ENCODE measurements at places on chromosomes 12 and 14.

DNA sequence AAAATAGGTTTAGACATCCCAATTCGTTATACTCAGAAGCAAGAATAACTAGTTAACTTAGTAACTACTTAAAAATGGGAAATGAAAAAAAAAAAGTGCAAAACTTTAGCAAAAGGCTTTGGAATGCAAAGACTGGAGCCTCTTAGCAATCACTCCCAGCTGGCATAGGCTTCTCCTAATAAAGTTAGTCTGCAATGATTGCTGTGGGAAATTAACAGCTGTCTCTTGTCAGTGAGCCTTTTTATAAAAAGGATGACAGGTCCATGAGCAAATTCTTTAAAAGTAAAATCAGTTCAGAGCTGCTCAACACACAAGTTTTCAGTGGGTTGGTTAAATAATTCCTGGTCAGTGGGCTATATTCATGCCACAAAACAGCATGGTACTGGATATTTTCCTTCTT is 7.4 kb upstream of the SYCP3 start:
- H3K4me1 ChIP-seq: peaks cover 5% of the 10 kb centered on the region
- no peaks in the 10 kb centered on the region for H3K27me3 ChIP-seq
- no peaks in the 10 kb centered on the region for H3K36me3 ChIP-seq
- DNase-seq: peak; percentile 23
- H3K27ac ChIP-seq: no peak overlapping the region

DNA sequence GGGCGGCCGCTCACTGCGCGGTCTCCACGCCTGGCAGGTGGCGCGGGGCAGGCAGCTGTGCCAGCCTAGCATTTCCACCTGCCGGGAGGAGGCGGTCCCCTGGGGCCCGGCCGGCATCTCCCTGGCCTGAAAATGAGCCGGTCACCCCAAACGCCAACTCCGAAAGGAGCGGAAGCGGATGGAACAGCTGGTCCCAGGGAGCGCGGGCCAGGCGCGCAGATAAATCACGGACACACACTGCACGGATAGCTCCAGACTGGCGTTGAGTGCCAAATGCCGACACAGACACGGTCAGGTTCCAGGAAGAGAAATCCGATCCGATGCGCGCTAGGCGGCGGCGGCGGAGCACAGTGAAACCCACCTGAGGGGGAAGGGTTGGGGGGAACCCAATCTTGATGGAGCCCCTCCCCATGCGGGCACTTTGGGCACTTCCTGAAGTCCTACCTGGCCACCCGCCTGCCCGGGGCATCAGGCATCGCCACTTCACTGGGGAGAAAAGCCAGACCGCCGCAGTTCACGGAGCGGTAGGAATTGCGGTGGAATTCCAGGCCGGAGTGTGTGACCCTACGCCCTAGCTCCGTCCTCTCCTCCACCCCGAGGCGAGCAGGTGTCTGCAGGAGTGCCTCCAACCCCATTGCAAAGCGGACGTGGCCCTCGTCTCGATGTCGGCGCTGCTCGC is 624 bp upstream of the PLEKHD1 start:
- no peak overlapping the region for H3K27ac ChIP-seq
- H3K4me1 ChIP-seq: no peaks in the 10 kb centered on the region
- DNase-seq: peak; percentile 66
- peak overlapping the region; percentile 4 for H3K4me3 ChIP-seq
- H3K36me3 ChIP-seq: no peaks in the 10 kb centered on the region

DNA sequence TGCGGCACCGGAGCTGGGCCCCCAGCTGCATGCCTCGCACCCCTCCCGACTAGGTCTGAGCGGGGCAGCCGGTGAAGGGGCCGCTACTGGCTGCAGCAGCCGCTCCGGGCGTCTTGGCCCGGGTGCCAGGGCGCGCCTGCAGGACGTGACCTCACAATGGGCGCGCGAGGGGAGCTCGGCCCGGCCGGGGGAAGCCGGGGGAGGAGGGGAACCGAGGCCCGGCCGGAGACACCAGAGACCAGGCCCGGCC is 353 bp downstream of the BAG5 start:
- peak overlapping the region; percentile 80 for H3K4me3 ChIP-seq
- H3K27ac ChIP-seq: peak overlapping the region; percentile 81
- DNase-seq: no peak

GRCh38 chr14:50978529-50978871 is 34.2 kb upstream of the PYGL start:
- H3K4me1 ChIP-seq: no peaks in the 10 kb centered on the region
- no peaks in the 10 kb centered on the region for H3K27me3 ChIP-seq
- no peak overlapping the region for H3K27ac ChIP-seq
- no peaks in the 10 kb centered on the region for H3K36me3 ChIP-seq
- DNase-seq: no peak
- no peak overlapping the region for H3K4me3 ChIP-seq

GRCh38 chr12:78331181-78331580 is 500.5 kb downstream of the NAV3 start:
- DNase-seq: no peak
- H3K4me1 ChIP-seq: no peaks in the 10 kb centered on the region
- no peak overlapping the region for H3K4me3 ChIP-seq
- H3K27ac ChIP-seq: no peak overlapping the region
- no peaks in the 10 kb centered on the region for H3K36me3 ChIP-seq

DNA sequence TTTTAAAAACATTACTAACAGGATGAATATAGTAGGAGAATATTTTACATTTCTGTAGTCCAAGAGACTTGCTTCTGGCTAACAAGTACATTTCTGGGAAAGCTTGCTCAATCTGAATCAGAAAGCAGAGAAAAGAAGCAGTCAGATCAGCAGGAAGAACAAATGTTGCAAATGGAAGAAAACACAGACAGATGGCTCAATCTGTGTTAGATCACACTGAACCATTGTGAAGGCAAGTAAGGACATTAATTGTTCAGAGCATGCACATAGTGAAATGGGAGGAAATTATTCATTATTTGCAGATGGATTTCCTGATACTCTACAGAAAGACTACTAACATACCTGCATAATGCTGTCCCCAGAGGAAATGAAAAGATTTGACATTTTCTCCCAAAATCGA is 65.2 kb upstream of the CNOT2 start:
- H3K36me3 ChIP-seq: no peaks in the 10 kb centered on the region
- H3K27me3 ChIP-seq: no peaks in the 10 kb centered on the region
- H3K4me1 ChIP-seq: no peaks in the 10 kb centered on the region
- H3K4me3 ChIP-seq: no peak overlapping the region
- DNase-seq: no peak

- no peaks in the 10 kb centered on the region for H3K36me3 ChIP-seq
- no peaks in the 10 kb centered on the region for H3K4me1 ChIP-seq
- no peaks in the 10 kb centered on the region for H3K27me3 ChIP-seq
Observed at GRCh38 chr12:25694072-25694471, 141.0 kb upstream of the LMNTD1 start.

GRCh38 chr14:99271221-99271941 is 616 bp downstream of the BCL11B start:
- H3K27ac ChIP-seq: no peak overlapping the region
- peak overlapping the region; percentile 12 for H3K4me3 ChIP-seq
- no peak for DNase-seq
- H3K27me3 ChIP-seq: peaks cover 34% of the 10 kb centered on the region
- peaks cover 12% of the 10 kb centered on the region for H3K4me1 ChIP-seq

- H3K4me1 ChIP-seq: no peaks in the 10 kb centered on the region
- no peak overlapping the region for H3K4me3 ChIP-seq
- DNase-seq: no peak
- no peaks in the 10 kb centered on the region for H3K36me3 ChIP-seq
Observed at GRCh38 chr12:94027561-94027960, 120.8 kb upstream of the PLXNC1 start.

DNA sequence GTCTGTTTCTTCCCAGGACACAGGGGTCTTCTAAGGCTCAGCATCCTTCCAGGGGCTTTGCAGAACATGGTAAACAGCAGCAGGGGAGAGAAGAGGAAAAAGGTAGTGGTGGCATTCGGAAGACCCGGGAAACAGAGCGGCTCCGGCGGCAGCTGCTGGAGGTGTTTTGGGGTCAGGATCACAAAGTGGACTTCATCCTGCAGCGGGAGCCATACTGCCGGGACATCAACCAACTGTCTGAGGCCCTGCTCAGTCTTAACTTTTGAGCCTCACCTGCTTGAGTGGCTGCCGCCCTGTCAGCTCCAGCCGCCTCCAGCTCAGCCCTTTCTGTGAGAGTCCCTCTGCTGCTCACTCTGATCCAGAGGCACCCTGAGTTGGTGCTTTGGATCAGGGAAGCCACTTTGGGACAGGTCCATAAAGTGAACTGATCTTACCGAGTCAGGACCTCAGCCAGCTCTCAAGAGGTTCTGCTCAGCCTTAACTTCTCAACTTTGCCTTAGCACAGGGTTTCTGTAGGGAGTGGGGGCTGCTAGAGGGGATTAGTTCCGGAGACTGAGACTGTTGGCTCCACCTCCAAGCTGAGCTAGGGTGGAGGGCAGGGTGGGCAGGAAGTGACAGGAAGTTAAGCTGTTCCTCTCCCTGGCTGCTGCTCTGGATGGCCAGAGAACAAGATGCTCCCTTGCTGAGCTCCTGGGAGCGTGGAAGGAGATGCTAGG is 5.4 kb downstream of the SDR39U1 start:
- H3K36me3 ChIP-seq: peaks cover 40% of the 10 kb centered on the region
- H3K27me3 ChIP-seq: no peaks in the 10 kb centered on the region
- peaks cover 6% of the 10 kb centered on the region for H3K4me1 ChIP-seq
- DNase-seq: peak; percentile 58

DNA sequence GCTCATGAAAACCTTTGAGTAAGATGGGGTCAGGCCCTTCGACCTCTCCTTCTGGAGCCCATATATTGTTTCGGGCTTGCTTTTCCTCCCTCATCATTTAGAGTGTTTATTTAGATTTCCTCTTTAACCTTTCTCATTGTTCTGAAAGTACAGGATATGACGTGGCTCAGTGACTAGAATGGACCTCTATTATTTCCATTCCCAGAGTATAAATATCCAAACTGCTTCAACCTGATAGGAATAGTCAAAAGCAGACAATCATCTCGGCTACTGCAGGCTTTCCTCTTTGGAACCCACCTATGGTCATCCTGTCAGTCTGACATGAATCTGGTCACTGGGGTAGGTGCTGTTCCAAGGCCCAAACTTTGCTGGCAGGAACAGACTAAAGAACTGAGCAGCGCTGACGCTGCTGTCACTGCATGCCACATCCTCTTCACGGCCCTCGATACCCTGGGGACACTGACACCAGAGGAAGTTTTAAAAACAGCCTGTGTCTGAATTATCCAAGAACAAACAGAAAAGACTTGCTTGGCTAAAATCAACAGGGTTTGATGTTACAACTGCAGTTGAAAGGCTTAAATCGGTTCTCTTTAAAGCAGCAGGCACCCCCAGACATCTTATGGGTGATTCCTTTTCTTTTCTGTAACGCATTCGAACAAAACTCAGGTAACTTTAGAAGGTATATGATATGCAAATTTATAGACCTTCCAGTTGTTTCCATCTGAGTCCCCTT is 5.0 kb upstream of the DDX47 start:
- no peaks in the 10 kb centered on the region for H3K4me1 ChIP-seq
- no peak overlapping the region for H3K4me3 ChIP-seq
- H3K36me3 ChIP-seq: no peaks in the 10 kb centered on the region

GRCh38 chr12:131461096-131461495 is 249.8 kb upstream of the SFSWAP start:
- no peak overlapping the region for H3K4me3 ChIP-seq
- no peaks in the 10 kb centered on the region for H3K36me3 ChIP-seq
- no peak overlapping the region for H3K27ac ChIP-seq
- H3K27me3 ChIP-seq: no peaks in the 10 kb centered on the region
- H3K4me1 ChIP-seq: no peaks in the 10 kb centered on the region

DNA sequence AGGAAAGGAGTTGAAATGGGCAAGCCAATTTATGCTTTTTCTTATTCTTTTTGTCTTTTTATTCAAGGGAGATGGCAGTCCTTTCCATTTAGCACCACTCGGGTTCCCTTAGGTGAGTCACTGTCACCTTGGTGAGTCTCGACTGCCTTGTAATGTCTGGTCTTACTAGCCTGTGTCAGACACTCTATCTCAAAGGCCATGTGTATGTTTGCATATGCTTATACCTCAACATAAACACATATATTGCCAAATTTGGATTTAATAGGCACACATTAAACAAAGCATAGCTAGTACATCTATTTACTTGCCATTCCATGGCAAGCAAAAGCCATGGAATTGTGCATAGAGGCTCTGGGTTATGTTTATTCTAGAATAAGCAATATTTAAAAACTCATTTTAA is 624.9 kb upstream of the FOXG1 start:
- peaks cover 3% of the 10 kb centered on the region for H3K27me3 ChIP-seq
- H3K27ac ChIP-seq: no peak overlapping the region
- DNase-seq: no peak
- no peaks in the 10 kb centered on the region for H3K4me1 ChIP-seq
- no peak overlapping the region for H3K4me3 ChIP-seq

GRCh38 chr12:30862486-30862885 is 64.1 kb upstream of the TSPAN11 start:
- H3K27me3 ChIP-seq: no peaks in the 10 kb centered on the region
- H3K36me3 ChIP-seq: no peaks in the 10 kb centered on the region
- H3K27ac ChIP-seq: no peak overlapping the region
- H3K4me1 ChIP-seq: no peaks in the 10 kb centered on the region
- H3K4me3 ChIP-seq: no peak overlapping the region
- DNase-seq: no peak

- H3K27ac ChIP-seq: no peak overlapping the region
- no peak for DNase-seq
- no peaks in the 10 kb centered on the region for H3K4me1 ChIP-seq
- H3K4me3 ChIP-seq: no peak overlapping the region
Observed at GRCh38 chr12:112163471-112163991, 38.2 kb downstream of the TRAFD1 start.

DNA sequence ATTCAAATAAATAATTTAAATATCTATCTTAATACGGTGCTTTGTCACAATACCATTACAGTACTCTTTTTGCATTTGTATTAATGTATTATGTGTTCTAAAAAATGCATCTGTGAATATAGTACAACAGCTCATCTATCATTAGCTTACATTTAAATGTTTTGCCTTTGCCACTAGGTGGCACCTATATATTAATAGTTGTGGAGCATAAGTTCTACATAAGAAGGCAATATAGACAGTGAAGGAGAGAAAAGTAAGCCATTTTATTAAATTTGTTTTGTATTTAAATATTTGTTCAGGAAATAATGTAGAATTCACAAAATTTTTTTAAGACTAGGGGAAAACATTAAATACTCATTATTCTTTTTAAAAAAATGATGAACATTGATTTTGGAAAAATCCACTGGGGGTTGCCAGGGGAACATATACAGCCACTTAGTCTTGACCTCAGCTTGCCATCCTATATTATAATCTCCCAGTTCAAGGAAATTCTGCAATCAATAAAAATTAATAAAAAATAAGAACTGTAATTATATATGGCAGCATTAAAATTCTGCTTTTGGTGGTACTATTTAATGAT is 9.8 kb downstream of the CCER1 start:
- no peak for DNase-seq
- H3K27ac ChIP-seq: no peak overlapping the region
- no peak overlapping the region for H3K4me3 ChIP-seq

GRCh38 chr12:124632519-124632984 is 65.1 kb upstream of the NCOR2 start:
- H3K4me1 ChIP-seq: no peaks in the 10 kb centered on the region
- H3K4me3 ChIP-seq: no peak overlapping the region
- no peak overlapping the region for H3K27ac ChIP-seq
- no peak for DNase-seq
- H3K27me3 ChIP-seq: no peaks in the 10 kb centered on the region

Data from pancreas (tissue), 10 donors.